ENCODE measurements at places on chromosomes 2 and 18. TPM values are rescaled to one million over a fixed set of nuclear protein-coding genes. Genes with fewer than 3 reads are reported as not detected.

The SLC9A4 gene
- total RNA-seq, result not detected

The LYPD6B gene
- total RNA-seq, result not detected

The LONRF2 gene
- total RNA-seq, result 3.5 TPM

The RGPD4 gene
- 0.07 TPM for total RNA-seq

The DHRS9 gene
- total RNA-seq, result 3.5 TPM

The FHOD3 gene
- total RNA-seq, result 3.3 TPM

Measured in A549 treated with GW870086 at 1 μM for 4 hours (cell line).